ENCODE measurements at places on chromosomes 11 and 22.

DNA sequence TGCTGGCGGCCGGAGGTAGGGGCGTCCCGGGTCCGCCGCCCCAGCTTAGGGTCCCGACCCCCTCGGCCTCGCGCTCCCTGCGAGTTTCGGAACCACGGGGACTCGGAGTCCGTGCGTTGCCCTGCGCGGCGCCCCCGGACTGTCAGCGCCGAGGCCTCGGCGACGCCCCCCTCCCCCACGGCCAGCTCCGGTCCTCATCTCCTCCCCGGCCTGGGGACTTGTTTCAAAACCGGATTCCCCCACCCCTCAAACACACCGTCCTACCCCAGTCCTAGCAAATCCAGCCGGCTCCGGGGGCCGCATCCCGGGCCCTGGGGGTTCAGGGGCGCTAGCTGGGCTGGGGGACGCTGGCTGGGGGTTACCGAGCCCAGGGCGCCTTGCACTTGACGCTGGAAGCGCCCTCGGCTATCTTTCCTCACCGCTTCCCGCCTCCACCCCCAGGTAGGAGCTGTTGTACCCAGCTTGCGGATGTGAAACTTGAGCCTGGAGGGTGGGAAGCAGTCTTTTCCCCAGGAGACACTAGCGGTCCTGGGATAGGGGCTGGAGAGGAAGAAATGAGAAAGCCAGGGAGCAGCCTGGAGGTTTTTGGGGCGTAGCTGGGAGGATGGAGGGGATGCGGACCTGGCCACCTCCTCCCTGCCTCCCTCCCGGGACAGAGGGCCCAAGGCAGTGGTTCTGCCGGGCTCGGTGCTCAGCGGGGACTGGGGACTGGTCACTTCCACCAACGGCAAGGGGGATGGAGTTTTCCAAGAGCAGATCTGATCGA, 550 bp downstream of the FBLN1 start:
- no peak for DNase-seq

DNA sequence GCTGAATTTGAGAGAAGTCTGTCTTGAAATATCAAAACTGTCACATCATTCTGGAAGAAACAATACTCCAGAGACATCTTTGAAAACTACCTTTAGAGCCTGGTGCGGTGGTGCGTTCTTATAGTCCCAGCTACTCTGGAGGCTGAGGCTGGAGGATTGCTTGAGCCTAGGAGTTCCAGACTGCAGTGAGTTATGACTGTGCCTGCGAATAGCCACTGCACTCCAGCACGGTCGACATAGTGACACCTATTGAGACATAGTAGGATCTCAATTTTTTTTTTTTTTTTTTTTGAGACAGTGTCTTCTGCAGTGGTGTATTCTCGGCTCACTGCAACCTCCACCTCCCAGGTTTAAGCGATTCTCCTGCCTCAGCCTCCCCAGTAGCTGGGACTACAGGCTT, 11.5 kb upstream of the AIFM3 start:
- no peak for DNase-seq

DNA sequence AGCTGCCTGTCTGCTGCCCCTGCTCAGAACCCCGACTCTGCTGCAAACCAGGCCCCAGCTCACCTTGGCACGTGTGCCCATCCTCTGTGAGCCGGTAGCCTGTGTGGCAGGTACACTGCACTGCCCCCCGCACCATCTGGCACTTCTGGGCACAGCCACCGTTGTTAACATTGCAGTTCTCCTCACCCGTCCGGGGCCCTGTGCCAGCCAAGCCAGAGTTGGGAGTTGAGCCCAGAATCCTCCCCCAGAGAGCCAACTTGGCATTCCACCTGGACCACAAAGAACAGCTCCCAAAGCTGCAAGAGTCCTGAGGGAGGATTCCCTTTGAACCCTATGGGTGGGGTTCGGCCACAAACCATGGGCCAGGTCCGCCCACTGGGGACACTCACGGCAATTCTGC, 22.5 kb downstream of the LRP4 start:
- no peak for DNase-seq

DNA sequence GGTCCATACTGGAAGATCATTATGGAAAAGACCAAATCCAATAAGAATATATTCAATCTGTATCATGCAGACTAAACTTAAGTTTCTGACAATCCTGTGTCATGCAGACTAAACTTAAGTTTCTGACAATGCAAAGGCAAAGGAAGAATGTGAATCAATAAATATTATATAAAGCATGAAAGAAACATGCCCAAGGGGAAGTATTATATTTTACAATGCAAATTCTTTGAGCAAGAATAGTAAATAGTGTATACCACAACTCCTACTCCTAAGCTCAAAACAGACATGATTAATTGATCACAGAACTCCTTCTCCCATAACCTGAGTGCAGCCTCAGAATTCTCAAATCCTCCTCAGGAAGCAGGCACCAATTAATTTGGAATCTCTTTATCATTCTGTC, 71.3 kb upstream of the BDNF start:
- no peak for DNase-seq

- no peak for DNase-seq
Observed at GRCh38 chr11:71423181-71423790, 24.9 kb downstream of the DHCR7 start.

GRCh38 chr11:112877581-112877980, 83.6 kb upstream of the NCAM1 start:
- no peak for DNase-seq

GRCh38 chr11:1131033-1131911, 26.5 kb upstream of the MUC5AC start:
- no peak for DNase-seq

DNA sequence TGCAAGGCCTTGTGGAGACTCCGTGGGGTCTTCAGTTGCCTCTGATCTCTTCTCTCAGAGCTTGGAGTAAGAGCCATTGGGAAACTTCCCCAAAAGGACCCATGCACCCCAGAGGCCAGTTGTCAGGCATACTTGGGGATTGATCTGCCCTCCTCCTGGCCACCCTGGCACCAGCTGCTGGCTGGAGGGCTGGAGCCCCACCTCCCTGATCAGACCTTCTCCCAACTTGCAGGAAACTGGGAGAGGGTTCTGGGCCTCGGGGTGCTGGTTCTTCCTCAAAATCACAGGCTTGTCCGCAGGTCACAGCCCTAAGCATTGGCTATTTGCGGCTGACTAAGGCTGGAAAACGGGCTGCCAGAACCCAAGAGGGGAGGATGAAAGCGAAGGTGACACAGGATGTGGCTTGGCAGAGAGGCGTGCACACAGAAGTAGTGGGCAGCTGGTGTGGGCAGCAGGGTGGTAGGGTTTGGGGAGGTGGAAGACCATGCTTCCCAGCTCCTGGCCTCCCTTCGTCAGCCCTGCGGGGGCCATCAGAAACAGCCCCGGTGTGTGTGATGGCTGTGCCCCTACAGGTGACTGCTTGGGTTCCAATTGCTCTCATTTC, 1.3 kb upstream of the DGKZ start:
- DNase-seq = no peak

DNA sequence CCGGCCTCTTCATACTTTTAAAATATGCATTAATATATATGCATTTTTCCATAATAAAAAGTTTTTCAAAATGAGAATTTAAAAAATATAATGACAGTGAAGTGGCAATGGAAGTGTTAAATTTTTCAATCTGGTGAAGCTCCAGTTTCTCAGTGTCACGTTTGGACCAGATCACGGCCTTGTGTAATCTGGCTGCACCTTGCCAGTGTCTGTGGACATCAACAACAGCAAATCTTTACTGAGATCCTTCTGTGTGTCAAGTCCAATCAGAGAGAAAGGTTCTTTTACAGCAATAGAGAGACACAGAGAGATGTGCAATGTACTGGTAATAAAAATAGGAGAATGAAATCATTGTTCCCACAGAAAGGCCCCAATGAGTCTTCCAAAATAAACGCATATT, 49.8 kb upstream of the PAK1 start:
- no peak for DNase-seq

- no peak for DNase-seq
Observed at GRCh38 chr11:113581713-113582112, 106.5 kb upstream of the DRD2 start.

DNA sequence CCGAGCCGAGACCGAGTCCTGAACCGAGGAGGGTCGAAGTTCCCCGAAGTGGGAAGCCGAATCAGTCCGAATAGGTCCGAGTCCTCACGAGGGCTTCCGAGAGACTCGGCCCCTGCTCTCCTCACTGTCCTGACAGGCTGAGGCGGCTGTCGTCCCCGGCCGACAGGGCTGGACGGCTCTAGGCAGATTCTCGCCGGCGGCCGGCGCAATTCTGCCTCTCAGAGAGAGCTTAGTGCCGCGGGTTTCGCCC, 191 bp upstream of the DEAF1 start:
- DNase-seq = no peak

- DNase-seq = no peak
Observed at GRCh38 chr11:93389737-93390136, 59.2 kb downstream of the DEUP1 start.
